ENCODE measurements at places on chromosomes 2 and 18. TPM values are rescaled to one million over a fixed set of nuclear protein-coding genes. Genes with fewer than 3 reads are reported as not detected.

The NCKAP5 gene
- polyA plus RNA-seq, result not detected

The USP40 gene
- polyA plus RNA-seq, result 6.0 TPM

The COLEC11 gene
- polyA plus RNA-seq, result not detected

The TRPM8 gene
- not detected for polyA plus RNA-seq

The COL5A2 gene
- polyA plus RNA-seq, result not detected

The GCKR gene
- not detected for polyA plus RNA-seq

The C2orf80 gene
- not detected for polyA plus RNA-seq

DNA sequence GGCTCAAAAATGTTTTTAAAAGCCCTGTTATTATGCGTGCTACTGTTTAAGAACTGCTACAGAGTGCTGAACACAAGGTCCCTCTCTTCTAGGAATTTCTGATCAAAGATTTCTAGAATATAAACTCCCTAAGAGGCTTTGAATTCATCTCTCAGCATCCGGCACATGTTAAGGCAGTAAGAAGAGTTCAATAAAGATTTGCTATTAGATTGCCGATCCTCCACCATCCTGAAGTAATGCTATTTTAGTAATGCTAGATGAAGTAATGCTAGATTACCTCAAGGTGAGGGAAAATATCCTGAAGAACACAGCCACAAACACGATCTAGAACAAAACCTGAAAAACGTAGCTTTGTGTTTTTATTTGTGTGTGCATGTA lies 949 bp upstream of the MYL12B start:
- no peak for DNase-seq

DNA sequence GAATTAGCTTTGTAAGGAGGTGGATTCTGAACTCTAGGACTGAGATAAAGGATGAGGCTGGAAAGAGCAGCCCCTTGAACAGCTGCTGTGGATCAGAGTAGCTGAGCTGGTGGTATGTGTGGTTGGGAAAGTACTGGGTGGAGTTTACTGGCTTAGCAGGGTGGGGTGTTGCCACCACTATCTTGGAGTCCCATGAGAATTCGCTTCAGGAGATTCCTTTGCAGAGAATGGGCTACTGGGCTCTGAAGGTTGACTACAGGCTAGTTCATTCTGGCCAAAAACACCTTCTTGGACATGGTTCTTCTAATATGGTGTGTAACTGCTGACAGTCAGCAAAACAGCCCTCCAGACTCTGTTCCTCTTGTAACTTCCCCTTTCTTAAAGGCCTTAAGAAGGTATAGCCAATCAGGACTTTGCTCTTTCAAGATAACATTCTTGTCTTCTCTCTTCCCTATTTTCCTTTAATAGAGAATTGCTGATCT lies 52.7 kb downstream of the TET3 start:
- DNase-seq, result no peak

DNA sequence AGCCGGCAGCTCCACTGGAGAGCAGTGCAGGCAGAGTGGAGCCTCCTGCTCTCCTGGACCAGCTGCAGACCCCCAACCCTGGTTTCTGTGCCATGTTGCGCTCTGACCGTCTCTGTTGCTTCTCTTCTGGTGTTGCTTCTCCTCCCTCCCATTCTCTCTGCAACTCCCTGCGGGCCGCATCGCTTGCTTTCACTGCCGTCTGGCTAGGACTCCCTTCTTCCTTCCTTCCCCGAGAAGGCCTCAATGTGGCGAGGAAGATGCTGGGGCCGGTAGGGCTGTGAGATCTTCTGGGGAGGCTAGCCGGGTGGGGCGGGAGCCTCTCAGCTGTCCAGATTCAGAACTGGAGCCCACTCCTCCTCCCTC lies 6.2 kb downstream of the DNAJB2 start:
- no peak for DNase-seq

DNA sequence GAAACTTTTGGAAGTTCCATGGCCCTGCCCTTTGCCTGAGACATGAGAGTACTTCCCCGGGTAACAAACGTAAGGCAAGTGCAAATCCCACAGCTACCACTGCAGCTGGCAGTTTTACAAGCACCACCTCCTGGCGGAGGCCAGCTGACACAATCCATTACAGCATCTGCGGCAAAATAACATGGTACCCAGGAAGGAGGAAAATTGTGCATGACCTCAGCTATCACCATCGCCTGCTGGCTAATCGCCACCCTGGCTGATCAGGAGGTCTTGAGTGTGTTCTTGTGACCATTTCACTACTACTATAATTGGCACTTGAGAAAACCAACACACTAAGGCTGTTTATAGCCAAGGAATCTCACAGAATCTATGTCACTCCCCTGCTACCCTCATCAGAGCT lies 71.7 kb upstream of the SERPINE2 start:
- DNase-seq, result no peak

- no peak for DNase-seq
Measured at GRCh38 chr2:112674229-112674628, 28.5 kb downstream of the SLC20A1 start.

DNA sequence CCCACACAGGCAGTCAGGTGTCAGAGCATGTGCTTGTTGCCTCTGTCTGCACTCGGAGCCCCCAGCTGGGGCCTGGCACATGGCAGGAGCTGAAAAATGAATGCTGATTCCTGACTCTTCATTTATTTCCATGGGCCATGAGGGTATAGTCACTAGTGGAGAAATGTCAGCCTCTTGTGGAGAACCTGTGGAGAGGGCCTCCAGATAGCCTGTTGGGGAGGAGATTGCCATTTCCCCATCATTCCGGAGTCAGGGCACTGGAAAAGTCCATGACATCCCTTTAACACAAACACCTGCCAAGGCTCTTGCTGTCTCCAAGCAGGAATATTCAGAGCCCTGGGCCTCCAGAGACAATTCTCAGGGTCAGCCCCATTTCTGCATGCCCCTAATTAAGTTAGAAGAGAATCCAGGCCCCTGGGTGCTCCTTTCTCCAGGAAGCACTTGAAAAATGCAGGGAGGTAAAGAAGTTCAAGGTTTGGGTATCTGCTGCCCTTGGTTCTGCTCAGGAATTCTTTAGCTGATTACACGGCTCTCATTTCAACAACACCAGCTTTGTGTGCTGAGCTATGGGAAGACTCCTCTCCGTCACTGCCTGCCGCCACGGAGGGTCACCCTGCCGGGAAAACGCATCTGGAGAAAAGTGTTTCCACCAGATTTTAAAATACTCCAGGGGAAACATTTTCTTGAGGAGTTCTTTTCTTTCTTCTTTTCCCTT lies 311.3 kb downstream of the MYCN start:
- no peak for DNase-seq

DNA sequence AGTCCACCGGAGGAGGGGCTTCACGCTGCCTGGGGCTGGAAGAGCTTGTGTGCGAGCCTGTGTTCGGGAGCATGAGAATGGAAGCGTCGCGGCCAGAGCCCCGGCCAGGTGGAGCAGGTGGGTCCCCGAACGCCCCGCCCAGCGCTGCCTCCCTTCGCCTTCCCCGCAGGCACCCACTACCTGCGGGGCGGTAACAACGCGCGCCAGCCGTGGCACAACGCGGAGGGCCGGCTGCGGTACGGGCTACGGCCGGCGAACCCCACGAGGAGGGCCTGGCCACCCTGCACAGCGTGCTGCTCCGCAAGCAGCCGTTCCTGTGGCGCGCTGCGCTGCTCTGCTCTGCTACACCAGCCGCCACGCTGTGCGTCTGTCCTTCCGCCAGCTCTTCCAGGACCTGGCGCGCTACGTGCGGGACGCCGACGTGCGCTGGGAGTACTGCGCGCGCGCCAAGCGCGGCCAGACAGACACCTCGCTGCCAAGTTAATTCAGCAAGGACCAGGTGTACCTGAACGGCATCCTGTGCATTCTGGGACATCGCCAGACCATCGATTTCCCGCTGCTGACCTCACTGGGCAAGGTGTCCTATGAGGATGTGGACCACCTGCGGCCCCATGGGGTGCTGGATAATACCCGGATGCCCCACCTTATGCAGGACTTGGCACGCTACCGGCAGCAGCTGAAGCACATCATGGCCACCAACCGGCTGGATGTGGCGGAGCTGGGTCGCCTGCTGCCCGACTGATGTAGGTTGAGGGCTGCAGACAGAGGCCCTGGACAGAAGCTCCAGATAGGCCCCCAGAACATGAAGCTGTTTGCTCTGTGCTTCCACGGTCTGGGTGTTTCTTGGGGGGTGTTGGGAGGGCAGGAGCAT lies 200.6 kb downstream of the NAPG start:
- no peak for DNase-seq

DNA sequence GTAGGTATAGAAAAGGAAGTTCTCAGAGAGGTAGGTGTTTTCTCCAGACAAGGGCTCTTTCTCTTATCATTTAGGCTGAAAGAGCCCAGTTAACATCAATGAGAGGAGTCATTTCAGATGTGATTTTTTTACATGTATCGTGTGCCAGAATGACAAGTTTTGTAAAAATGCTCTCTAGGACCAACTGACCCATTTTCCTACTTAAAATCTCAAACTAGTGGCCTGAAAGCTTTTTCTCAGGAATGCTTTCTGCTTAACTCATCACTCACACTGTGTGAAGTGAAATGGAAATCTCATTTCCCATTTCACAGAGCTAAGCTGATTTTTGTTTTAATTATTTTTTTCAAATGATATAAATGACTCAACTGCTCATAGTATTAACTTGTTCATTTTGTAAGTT lies 128.7 kb upstream of the CYP26B1 start:
- DNase-seq, result no peak

GRCh38 chr2:136129601-136130000 lies 11.7 kb upstream of the CXCR4 start:
- DNase-seq, result peak; percentile 85

- no peak for DNase-seq
Measured at GRCh38 chr2:12448846-12449505, 267.8 kb upstream of the TRIB2 start.

GRCh38 chr18:69397096-69397495 lies 3.6 kb upstream of the DOK6 start:
- DNase-seq, result no peak

- no peak for DNase-seq
Measured at GRCh38 chr2:119753930-119754321, 5.8 kb upstream of the PTPN4 start.

GRCh38 chr2:121350890-121351289 lies 65.9 kb upstream of the TFCP2L1 start:
- no peak for DNase-seq

GRCh38 chr2:74009577-74009976 lies 24.9 kb downstream of the TET3 start:
- DNase-seq, result no peak

- no peak for DNase-seq
Measured at GRCh38 chr18:12076424-12077140, 17.1 kb upstream of the ANKRD62 start.

DNA sequence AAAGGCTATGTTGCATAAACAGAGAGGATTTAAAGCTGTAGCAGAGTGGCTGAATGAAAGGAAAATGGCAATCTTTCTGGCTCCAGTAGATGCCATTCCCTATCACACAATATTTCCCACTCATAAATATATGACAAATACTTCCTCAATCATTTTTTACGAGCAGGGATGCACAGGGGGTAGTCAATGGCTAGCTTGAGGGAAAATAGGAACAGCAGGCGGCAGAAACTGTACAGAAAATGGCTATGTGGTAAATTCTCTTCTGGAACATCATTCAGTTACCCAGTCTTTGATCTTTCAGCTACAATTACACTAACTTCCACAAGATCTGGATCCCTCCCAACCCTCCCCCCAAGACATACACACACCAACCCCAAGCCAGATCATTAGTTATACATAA lies 127.2 kb downstream of the OLA1 start:
- no peak for DNase-seq

GRCh38 chr2:223121283-223121682 lies 69.3 kb downstream of the KCNE4 start:
- DNase-seq, result no peak

DNA sequence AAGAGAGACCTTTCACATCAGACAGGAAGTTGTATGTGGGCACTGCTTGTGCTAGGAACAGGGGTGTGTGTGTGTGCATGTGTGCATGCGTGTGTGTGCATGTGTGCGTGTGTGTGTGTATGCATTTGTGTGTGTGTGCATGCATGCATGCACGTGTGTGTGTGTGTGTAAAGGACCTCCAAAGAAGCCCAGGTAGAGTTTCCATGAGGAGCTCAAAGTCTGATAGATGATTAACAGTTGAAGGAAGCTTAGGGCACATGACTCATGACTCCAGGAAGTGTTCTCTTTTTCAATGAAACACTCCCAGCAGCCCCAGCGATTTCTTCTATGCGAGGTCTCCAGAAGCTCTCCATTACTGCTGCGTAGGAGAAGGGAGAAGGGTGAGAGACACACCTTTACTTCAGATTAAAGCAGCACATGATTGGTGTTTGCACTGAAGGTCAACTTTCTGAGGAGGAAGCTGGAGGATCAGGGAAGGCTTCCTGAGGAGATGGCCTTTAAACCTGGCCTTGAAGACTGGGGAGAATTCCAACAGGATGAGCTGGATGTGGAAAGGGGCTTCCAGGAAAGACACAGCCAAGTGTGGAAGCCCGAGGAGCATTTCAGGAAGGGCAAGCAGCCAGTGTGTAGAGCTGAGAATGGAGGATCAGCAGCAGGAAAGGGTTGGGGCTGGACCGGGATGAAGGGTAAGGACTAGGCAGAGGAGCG lies 77.7 kb downstream of the SMAD4 start:
- DNase-seq, result no peak

DNA sequence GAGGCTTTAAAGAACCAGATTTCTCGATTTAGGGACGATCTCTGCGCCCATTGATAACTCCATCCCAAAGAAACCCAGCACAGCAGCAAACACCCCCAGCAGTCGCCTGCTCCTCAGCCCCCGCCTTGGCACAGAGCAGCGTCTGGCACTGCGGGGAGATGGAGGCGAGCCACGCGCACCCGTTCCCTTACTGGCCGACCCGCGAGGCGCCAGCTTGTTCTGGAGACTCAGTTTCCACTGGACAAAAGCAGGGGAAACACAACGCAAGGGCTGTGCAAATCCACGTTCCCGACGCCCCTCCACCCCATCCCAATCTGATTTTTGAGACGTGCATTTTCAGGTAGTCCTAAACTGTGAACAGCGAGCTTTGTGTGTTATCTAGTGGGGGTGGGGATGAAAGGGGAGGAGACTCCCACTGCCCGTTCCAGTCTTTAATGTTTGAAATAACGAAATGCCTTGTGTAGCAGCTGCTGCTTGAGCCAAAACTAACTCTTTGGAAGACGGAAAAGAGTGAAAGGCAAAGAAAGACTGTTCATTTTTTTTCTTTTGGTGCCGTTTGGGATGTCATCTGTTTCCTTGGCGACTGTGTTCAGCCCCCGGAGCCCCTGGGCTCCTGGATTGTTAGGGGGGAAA lies 143.2 kb downstream of the MEIS1 start:
- DNase-seq, result no peak

- DNase-seq, result no peak
Measured at GRCh38 chr2:121235542-121235941, 49.5 kb downstream of the TFCP2L1 start.

- no peak for DNase-seq
Measured at GRCh38 chr2:119734047-119734446, 25.7 kb upstream of the PTPN4 start.

DNA sequence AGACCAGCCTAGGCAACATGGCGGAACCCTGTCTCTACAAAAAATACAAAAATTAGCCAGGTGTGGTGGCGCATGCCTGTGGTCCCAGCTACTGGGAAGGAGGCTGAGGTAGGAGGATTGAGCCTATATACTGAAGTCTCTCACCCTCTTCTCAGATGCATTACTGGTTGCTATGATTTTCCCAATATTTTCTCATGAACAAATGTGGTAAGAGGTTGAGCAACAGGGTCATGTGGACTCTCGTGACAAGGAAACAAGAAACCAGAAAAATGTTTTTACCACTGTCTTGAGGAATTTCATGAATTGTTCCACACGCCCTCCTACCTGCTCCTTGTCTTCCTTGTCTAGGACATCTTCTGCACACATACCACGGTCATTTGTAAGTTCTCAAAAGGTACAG lies 12.4 kb downstream of the LMAN2L start:
- DNase-seq, result no peak

All from naive thymus-derived CD8-positive, alpha-beta T cell (primary cell).